Stimulated activated CD8-positive, alpha-beta memory T cell treated with anti-CD3 and anti-CD28 coated beads, Interleukin-2, amount 100 ng/mL, for 1 hour (primary cell): ENCODE measurements at places on chromosomes 11 and 22.

GRCh38 chr22:32714458-32715430 is 86.8 kb upstream of the TIMP3 start:
- no peak for DNase-seq

DNA sequence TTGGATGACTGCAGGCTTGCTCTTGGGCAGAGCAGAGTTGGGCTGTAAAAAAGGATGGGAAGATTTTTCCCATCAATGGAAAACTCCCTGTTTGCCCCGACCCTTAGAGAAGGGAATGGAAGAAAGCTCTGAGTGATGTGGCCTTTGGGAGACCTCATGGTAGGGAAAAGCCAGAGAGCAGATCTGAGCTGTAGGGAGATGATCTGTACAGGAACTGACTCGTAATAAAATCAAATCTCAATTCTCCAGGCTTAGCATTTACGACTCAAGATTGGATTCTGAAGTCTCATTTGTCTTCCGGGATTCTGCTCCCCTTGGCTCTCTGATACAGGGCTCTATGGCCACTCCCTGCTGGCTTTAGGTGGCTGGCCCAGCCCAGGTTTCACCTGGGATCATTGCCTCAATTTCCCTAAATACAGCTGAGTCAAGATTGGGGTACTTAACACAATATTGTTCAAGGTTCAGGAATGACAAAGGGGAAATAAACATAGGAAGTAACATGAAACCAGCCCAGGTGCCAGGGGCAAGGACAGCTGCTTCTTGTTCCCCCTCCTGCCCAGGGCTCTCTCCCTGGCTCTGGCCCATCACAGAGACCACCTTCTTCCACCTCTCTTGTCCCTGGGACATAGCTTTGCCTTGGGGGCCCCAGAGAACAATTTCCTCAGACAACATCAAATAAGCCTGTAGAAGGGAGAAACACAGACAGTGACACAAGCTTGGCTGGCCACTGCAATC is 38.4 kb upstream of the THY1 start:
- DNase-seq, result no peak

DNA sequence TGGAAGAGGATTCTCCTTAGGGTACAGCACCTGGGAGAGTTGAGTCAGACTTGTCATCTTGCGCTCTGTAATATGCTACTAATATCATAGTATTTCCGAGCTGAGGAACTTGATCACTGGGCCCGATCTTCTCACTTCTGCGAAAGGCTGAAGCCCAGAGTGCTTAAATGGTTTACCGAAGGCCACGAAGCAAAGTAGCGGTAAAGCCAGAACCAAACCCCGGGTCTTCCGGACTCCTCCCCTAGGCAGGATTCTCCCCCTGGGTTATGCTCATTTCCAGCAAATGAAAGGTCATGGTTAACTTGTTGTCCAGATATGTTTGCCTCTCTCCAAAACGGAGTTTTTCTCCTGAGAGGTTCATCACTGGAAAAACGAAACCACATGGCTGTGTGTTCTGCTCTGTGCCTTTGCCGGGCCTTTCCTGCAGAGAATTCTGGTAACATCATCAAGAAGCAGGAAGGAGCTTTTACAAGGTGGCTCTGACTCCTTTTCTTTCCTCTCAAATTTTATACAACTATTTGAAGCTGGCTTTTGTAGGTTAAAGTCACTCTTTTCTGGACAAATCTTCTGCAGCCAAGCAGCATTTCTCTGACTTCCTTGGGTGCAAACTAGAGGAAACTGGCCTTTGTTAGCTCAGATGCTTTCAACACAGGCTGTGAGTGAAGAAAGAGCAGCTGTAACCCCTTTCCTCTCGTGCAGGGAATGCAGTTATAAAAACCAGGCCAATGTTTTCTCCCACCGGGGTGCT is 35.5 kb downstream of the UBASH3B start:
- no peak for DNase-seq

- DNase-seq, result no peak
These were observed 11.1 kb upstream of the KIAA0930 start for GRCh38 chr22:45251825-45252224.

DNA sequence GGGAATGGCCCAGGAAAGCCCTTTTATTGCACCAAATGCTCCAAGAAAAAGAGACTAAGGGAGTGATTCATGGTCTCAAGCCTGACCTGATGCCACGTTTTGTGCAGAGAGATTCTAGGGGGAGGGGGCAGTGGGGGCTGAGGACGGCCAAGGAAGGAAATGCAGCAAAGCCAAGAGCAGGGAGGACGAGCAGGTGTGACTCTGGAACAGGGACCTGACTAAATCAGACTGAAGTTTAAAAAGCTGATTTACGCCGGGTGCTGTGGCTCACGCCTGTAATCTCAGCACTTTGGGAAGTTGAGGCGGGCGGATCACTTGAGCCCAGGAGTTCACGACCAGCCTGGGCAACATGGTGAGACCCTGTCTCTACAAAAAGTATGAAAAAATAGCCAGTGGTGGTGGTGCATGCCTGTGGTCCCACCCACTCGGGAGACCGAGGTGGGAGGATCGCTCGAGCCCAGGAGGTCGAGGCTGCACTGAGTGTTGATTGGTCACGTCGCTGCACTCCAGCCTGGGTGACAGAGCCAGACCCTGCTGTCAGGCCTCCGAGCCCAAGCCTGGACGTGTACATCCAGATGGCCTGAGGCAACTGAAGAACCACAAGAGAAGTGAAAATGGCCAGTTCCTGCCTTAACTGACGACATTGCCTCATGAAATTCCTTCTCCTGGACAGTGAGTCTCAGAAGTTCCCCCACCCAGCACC is 10.8 kb upstream of the IFITM3 start:
- no peak for DNase-seq

- no peak for DNase-seq
These were observed 45.0 kb downstream of the TBC1D22A start for GRCh38 chr22:46807458-46807857.

DNA sequence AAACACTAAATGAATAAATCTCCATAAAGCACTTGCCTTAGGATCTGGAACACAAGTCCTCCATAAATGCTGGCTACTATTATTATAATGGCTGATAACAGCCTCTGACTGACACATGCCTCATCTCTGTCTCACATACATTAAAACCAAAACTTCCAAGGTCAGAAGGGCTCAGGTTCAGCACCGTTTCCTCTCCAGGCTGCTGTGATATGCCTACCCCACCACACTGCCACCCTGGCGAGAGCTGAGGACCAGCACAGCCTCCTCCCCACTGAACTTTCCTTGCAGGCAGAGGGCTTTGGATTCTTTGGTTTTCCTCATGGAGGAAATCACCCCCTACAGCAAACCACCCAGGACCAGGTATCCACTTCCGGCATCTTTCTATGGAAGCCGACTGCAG is 112.8 kb downstream of the ABTB2 start:
- no peak for DNase-seq
